ENCODE measurements at places on chromosomes 1 and 21.

GRCh38 chr1:89986020-89986419 is 8.9 kb upstream of the ZNF326 start:
- no peak for DNase-seq

DNA sequence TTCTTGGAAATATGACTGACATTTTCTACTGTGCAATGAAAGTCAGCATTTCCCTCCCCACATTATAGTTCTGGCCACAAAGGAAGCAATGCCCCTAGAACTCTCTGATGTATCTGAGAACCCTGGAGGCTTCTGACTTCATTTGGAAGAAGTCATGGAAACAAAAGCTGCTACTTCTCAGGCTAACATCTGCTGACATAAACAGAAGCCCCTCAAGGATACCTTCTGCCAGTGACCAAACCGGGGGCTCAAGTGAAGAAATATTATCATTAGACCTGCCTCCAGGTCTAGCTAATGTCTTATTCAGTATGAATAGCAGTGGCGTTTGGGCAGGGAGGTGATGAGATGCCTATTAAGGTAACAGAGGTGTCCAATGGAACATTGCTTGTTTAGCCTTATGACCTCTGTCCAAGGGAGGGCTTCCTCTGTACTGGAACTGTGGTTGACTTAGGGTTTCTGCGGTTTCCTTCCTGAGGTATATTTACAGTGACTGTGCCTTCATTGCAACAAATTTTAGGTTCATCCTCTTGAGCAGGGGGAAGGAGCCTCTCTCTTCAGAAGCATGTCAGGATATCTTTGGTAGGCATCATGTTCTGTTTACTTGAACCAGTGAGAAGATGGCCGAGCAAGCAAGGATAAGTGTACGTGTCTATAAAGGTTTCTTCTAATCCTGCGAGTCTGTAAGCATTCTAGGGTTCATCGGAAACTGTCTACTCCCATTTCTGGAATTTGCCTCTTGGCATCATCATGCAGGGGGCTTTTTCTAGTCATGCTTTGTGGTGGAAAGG is 161.7 kb downstream of the PBX1 start:
- no peak for DNase-seq

GRCh38 chr1:156618853-156619581 is at the start of gene HAPLN2:
Gene HAPLN2 (plus strand): TSS chr1:156619415. CDS start chr1:156623491, 4,076 bp downstream.
- no peak for DNase-seq

GRCh38 chr1:12166834-12167492 is at the start of gene TNFRSF1B:
Gene TNFRSF1B (plus strand): TSS chr1:12166991. CDS start chr1:12167092, 101 bp downstream.
- DNase-seq, result no peak

DNA sequence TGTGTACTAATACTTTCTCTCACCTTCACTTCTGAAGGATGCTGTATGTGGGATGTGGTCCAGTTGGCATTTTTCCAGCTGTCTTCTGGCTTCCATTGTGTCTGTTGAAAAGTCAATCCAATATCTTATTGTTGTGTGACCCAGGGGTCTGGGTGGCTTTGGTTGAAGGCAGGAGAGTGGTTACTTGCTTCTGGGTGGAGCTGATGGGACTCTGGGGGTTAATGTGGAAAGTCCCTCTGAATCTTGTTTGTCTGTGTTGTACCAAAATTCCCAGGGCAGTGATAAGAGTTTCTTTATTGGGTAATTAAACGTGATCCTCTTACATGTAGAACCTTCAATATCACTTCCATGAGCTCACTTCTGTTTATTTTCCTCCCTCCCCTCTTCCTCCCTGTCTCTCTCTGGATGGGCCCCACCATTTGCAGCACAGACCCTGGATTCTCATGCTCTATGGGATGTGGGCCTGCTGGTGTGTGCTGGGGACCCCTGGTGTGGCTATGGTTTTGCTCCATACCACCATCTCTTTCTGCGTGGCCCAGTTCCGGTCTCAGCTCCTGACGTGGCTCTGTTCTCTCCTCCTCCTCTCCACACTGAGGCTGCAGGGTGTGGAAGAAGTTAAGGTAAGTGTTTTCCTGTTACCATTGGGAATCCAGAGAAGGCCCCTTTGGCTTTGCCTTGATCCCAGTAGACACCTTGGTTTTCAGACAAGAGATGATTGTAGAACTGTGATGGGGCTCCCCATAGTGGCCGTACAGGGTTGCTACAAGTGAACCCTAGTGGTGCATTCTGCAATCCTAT is 71.5 kb downstream of the HHAT start:
- no peak for DNase-seq

DNA sequence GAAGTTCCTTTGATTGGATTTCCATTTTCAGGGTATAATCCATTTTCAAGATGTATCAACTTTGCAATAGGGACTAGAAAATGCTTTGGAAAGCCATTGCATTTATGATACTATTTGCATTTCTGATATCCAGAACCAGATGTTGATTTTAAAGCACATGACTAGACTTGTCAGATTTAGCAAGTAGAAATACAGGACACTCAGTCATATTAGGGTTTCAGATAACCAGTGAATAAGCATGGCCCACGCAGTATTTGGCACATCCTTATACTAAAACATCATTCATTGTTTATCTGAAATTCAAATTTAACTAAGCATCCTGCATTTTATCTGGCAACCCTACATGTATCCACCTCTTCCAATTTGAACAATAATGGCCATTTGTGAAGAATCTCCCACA is 113.3 kb upstream of the DPT start:
- no peak for DNase-seq

DNA sequence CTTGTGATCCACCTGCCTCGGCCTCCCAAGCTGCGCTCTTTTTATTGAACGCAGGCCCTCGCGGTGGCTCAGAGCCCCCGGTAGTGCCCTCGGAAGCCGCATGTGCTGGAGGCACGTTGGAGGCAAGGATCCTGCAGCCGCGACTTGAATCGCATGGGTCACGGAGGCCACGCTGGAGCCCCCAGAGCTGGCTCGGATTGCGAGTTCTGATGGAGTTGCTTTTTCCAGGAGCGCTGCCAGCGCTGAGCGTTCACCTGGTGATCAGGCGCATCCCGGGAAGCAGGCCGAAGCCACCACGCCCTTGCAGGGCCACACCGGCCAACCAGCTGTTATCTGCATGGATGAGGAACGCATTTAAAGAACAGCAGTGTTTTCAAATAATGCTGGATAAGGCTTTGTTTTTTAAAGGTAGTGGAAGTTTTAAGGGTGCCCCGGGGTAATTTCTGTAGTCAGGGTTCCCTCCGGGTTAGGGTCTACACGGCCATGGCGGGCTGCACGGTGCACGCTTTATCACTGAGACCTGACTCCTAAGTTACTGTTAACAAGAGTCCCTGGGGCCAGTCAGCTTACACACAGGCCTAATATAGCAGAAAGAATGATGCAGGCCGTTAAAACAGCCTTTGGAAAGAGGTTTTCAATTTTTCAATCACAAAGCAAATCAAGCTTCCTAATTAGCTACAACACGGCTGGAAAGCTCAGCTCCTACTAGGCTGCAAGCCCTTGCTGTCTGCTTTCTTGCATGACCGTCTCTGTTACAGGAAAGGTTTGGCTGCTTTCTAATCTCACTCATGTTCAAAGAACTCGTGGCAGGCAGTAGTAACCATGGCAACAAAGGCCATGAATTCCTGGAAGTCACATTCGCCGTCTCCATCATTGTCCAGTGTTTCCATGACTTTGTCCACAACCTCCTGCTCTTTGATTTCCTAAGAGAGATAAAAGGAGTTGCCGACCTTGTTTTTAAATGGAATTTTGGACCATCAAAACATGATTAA is 6.0 kb downstream of the S100B start:
- no peak for DNase-seq

- no peak for DNase-seq
Observed at GRCh38 chr1:5885471-5886139, 106.6 kb downstream of the NPHP4 start.

- DNase-seq, result no peak
Observed at GRCh38 chr1:20192364-20192763, 6.0 kb upstream of the PLA2G2C start.

DNA sequence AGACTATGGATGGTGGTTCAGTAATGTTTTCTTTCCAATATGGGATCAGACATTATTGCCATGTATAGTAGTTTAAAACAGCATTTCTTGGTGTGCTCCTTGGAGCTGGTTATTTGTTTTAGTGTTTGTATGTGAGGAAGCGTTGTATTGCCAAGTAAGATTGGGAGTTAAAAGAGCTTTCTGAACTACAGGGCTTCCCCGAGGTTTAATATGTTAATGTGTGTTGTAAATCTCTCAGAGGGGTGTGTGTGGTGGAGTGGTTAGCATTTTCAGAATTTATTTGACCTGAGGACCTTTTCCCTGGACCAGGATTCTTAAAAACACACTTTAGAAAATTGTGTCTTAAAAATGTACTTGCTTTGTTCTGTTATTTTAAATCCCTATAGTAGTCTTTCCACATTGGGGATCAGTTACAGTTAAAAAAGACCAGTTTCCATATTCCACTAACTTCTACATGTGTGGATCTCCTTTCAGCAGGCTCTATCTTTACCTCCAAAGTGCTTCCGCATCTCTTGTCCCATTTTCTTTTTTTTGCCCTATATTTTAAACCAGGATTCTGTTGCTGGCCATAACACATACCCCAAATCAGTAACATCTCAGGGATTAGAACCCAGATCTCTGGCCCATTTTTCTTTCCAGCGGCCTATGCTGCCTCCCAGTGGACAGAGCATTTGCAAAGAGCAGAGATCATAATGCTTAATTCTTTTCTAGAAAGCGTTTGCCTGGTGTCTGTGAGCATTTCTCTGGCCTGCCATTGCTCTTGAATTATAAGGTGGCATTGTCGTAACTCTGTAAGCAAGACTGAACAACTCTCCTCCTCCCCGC is 58.6 kb downstream of the PBX1 start:
- DNase-seq, result no peak

- no peak for DNase-seq
Observed at GRCh38 chr1:207968521-207969009, 57.6 kb upstream of the CD34 start.

DNA sequence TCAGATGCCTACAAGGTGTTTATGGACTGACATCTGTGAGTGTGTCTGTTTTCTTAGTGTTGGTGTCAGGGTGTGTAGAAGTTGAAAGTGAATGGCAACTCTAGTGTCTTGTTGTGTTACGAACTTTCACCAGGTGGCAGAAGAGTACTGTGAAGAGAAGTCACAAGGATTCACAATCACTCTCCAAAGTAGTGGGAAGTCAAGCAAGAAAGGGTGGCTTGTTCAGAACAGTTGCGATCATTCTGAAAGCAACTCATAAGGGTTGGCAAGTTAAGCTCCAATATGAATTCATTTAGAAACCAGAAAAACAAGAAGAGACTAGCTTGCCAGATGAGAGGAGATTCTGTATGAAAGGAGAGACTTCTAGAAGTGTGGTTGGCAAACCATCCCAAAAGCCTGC is 86.1 kb downstream of the FASLG start:
- peak; percentile 77 for DNase-seq

GRCh38 chr1:150543500-150544143 is 5.6 kb upstream of the ADAMTSL4 start:
- no peak for DNase-seq

DNA sequence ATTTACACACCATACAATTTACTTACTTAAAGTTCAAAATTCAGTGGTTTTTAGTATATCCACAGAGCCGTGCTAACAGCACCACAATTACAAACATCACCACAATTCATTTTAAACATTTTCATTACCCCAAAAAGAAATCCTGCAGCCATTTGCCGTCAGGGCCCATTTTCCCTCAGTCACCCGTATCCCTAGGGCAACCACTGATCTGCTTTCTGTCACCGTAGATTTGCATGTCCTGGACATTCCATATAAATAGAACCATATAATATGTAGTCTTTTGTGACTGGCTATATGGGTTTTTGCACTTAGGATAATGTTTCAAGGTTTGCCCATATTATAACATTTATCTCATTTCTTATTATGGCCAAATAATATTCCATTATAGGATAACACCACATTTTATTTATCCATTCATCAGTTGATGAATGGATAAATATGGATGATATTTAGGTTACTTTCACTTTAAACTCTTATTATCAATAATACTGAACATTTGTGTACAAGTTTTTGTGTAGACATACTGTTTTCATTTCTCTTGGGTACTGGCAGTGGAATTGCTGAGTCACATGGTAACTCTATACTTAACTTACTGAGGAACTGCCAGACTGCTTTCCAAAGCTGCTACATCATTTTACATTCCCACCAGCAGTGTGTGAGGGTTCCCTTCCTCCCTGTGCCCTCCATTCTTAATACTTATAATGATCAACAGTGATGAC is 68.9 kb downstream of the ST3GAL3 start:
- no peak for DNase-seq

- DNase-seq, result no peak
Observed at GRCh38 chr1:180262628-180263488, 32.8 kb downstream of the LHX4 start.

DNA sequence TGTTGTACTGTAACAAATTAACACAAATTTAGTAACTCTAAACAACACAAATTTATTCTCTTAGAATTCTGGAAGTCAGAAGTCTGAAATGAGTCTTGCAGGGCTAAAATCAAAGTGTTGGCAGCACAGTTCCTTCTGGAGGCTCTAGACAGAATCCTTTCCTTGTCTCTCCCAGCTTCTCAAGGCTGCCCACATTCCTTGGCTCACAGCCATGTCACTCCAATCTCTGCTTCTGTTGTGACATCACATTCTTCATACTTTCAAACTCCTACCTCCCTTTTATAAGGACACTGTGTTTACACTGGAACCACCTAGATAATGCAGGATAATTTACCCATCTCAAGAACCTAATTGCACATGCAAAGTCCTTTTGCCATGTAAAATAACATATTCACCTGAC is 225.0 kb upstream of the PRMT6 start:
- DNase-seq, result no peak

GRCh38 chr1:107291987-107292386 is 151.1 kb downstream of the NTNG1 start:
- DNase-seq, result no peak

DNA sequence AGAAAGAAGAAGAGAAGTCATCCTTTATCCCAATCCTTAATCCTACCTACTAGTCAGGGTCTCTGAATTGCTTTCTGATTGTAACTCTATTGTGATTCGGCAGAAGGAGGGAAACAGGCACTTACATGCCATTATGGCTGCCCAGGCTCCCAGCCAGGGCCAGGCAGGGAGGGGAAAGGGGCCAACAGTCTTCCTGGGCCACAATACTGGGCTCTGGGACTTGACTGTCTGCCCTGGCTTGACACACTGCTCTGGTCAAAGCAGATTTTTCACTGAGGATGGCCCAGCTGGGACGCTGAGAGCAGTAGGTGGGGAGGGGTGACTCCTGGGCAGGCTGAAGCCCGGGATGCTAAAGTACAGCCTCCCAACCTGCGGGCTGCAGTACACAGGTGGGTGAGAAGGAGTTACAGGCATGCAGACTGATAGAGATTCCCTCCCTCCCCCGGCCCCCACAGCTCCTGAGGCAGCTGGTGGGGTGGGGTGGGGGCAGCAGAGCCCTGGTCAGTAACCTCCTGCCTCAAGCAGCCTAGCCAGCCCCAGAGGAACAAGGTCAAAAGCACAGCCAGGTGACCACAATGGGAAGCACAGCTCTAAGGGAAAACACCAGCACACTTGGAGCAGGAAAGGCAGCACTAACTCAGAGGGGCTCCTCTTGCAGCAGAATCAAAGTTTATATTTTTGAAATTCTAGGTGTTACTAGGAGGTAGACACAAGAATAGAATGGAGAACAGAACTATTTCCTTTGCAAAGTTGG is 25.3 kb downstream of the KCND3 start:
- no peak for DNase-seq

- DNase-seq, result no peak
Observed at GRCh38 chr1:199758626-199759255, 268.8 kb upstream of the NR5A2 start.

All from GOT3 (cell line).